Right cardiac atrium (tissue), 5 donors: ENCODE measurements at places on chromosomes 2 and 18. TPM values are rescaled to one million over a fixed set of nuclear protein-coding genes. Genes with fewer than 3 reads are reported as not detected.

DNA sequence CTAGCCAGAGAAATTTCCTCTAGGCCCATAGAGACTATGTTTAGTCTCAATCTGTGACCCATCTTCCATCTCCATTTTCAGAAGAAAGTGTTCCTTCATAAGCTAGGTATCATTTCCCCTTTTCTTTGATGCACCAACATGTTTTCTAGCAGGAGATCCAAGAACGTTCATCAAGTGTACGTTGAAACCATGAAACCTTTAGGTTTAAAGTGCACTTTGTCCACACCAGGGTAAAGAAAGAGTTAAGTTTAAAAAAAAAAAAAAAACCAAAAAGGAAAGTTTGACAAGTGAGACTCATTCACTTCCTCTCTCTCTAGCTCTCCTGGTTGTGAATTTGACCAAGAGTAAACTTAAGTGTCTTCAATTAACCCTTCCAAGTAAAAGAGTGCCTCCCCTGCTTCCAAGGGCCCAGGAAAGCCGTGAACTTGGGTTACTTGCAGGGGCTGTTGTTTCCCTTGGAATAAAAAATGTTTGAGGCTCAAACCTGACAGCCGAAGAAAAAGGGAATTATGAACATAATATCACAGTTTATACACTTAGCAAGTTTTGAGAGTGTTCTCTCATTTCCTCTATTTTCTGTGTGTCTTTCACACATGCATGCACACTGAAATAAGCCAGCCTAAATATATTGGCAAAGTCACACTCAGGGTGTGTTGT lies 56.7 kb downstream of the LBH start:
- DNase-seq, result no peak

TBR1 gene
- 0.02 TPM for polyA plus RNA-seq

DNA sequence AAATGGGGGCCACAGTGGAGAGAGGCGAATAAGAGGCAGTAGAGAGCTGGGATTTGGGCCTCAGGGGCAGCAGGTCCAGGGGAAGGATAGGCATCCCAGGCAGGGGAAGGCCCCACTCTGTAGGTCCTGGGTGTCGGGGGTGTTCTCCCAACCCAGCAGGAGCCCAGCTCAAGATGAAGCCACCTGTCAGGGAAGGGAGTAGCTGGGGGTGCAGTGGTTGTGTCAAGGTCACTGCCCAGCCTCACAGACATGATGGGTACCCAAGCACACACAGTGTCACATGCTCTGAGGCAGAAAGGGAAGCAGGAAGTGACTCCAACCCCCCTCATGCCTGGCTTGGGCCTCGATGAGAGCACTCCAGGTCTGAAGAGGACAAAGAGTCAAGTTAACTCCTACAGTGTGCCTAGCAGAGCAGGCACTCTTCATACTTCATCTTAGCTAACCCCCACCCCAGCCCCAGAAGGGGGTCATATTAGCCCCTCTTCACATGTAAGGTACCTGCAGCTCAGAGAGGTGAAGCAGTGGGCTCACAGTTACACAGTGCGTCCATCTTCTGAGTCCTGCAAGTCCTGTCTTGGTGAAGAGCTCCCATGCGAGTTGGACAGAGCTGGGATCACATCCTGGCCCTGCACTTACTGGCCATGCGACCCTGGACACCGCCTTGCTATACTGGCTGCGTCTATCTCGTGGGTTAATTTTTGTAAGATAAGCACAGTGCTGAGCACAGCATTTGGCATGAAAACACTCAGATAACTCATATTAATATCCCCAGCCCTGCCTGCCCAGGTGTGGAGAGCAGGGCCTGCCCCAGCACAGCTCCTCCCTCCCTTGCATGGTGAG lies 72.6 kb upstream of the DAPL1 start:
- no peak for DNase-seq

DNA sequence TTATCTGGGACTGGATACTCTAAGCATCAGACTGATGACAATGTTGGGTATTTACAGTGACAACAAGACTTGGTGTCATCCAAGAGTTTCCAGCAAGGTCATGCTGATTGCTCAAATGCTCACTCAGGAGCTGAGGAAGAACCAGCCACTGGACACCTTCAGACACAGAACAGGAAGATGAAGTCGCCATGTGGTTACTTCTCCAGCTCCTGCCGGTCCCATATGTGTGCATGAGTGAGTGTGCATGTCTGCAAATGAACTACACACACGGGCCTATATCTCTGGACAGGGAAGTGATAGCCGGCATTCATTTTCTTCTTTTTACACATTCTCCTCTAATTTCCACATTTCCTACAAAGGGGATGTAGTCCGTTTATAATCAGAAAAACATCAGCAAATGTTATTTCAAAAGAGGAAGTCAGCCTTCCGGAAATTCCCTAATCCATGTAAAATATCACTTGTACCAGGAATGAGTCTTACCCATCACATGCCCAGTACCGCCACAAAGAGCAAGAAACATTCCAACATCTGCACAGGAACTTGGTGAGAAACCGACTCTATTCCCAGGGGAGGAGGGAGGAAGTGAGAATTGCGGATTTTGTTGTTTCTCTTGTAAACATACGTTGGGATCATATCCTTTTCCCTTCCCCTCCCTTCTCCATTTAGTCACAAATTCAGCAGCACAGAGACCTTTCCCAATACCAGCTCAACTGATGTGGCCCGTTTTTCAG lies 10.8 kb downstream of the RFX8 start:
- DNase-seq, result no peak

BIN1 gene
- polyA plus RNA-seq, result 5.9 TPM

CCDC178 gene
- 0.41 TPM for polyA plus RNA-seq

NGEF gene
- 1.5 TPM for polyA plus RNA-seq

DNA sequence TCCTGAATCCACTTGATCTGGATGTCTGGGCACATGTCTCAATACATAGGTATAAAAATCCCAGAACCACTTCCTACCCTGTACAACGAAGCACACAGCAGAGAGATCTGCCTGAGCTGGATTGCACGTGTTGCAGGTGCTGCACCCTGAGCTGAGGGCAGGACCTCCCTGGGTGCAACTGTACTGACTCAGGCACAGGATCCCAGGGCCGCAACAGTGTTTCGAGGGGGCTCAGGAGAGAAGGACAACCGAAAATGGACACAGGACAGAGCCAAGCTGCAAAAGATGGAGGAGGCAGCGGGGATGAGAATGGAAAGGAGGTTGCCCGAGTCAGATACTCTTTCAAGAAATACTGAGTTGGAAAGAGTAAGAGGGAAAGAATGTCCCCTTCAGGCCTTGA lies 354.1 kb downstream of the EIPR1 start:
- no peak for DNase-seq

DNA sequence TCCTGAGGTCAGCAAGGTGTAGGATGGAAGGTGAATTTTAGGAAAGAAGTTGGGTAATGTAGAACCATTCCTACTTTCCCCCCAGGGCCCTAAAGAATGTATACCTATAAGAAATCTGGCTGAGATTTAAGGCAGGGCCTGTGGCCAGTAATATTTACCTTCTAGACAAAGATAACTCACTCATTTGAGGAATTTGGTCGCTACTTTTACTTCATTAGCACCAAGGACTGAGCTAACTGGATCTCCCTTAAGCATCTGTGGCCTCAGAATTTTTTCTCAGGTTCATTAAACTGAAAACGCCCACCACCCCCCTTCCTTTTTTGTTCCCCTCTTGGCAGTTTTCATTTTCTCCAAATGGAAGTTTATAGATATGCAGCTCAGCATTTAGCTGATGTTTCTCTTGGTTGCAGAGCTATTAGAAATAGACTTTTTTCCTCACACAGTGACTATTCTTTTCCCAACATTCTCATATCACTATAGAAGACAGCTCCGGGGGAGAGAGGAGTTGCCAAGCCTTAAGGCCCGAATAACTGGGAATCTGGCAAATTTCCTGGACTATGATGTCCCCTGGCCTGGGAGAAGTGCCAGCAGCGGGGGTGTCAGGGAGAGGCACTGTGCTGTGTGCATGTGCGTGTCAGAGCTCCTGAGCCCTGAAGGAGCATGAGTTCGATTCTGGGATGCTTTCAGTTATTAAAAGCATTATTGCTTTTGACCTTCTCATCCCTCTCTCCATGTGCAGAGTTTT lies 310.9 kb downstream of the PRKCE start:
- peak; percentile 83 for DNase-seq

DNA sequence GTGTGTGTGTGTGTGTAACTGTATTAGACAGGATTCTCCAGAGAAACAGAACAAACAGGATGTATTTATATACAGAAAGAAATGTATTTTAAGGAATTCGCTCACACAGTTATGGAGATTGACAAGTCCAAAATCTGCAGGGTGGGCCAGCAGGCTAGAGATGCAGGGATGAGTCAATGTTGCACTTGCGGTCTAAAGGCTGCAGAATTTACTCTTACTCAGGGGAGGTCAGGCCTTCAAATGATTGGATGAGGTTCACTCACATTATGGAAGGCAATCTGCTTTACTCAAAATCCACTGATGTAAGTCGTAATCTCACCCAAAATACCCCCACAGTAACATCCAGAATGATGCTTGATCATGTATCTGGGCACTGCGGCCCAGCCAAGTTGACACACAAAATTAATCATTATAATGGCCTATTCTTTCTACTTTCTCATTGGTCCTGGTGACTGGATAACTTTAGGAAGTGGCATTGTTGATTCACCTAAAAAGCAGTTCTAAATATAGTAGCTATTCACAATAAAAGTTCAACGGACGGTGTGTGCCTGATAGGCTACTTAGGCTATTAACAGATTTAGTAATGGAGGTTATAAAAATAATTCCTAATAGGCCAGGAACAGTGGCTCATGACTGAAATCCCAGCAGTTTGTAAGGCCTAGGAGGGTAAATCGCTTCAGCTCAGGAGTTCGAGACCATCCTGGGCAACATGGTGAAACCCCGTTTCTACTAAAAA lies 40.6 kb upstream of the ACYP2 start:
- no peak for DNase-seq

ICA1L gene
- 5.1 TPM for polyA plus RNA-seq

DYSF gene
- 36.7 TPM for polyA plus RNA-seq

PDCD1 gene
- polyA plus RNA-seq, result 7.4 TPM

GRCh38 chr2:8176887-8177286 lies 505.0 kb upstream of the ID2 start:
- DNase-seq, result no peak
